Activated T-cell treated with anti-CD3 and anti-CD28 coated beads for 48 hours (primary cell): ENCODE measurements at places on chromosomes 5 and 9.

- DNase-seq = no peak
Observed at GRCh38 chr9:93288341-93288740, 104.4 kb downstream of the WNK2 start.

GRCh38 chr5:76363352-76364225 is 39.5 kb upstream of the IQGAP2 start:
- no peak for DNase-seq

- no peak for DNase-seq
Observed at GRCh38 chr9:28801144-28801799, 1228.0 kb upstream of the C9orf72 start.

- DNase-seq = no peak
Observed at GRCh38 chr9:70589571-70590314, 175.3 kb upstream of the KLF9 start.

DNA sequence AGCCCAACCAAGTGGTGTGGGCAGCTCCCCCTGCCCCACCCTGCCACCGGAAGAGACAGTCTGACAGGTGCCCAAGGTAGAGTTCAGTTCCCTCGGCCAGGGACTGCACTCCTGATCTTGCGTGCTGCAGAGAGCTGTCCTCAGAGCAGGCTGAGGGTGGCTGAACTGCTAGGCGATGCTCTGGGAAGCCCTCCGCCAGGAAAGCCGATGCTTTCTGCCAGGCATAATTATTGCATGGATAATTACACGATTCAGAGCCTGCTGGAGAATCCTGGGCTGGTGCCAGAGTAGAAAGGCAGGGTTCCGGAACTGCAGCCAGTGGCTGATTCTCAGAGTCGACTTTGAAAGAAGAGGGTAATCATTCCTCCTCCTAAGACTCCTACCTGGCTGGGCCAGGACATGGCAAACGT is 19.3 kb downstream of the KCNIP1 start:
- no peak for DNase-seq

GRCh38 chr5:23389291-23390101 is 117.9 kb upstream of the PRDM9 start:
- no peak for DNase-seq

DNA sequence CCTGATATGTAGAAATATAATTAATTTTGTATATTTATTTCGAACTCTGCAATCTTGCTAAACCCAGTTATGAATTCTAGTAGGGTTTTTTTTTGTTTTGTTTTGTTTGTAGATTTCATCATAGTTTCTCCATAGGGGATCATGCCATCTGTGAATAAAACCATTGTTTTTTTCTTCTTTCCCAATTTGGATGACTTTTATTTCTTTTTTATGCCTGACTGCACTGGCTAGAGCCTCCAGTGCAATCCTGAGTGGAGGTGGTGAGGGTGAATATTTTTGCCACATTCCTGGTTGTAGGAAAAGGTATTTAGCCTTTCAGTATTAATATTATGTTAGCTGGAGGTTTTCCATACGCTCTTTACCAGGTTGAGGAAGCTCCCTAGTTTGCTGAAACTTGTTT is 70.0 kb upstream of the GFPT2 start:
- DNase-seq = no peak

- DNase-seq = no peak
Observed at GRCh38 chr5:148397968-148398595, 14.3 kb downstream of the FBXO38 start.

- DNase-seq = no peak
Observed at GRCh38 chr5:5360941-5361520, 61.4 kb upstream of the ICE1 start.
